ENCODE measurements at places on chromosomes 1 and 21.
A peak's percentile ranks its signal among the peaks of the same experiment; 100 is the strongest.

DNA sequence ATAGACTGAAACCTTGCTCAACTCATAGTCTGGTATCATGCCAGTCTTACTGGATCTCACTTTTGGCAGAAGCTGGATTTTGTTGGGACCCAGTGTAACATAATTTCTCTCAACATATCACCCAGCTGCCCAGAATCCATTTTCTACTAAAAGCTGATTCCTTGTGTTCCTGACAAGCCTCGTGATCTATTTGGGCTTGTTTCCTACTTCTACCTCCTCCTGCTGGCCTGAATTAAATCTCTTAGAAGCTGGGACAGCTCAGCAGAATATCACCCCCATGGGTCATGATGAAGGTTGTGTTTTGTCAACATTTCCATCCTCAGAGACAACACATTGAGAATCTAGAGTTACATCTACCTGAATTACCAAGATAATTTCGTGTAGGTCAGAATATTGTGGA, 7.7 kb downstream of the GOLT1A start:
- DNase-seq: no peak

DNA sequence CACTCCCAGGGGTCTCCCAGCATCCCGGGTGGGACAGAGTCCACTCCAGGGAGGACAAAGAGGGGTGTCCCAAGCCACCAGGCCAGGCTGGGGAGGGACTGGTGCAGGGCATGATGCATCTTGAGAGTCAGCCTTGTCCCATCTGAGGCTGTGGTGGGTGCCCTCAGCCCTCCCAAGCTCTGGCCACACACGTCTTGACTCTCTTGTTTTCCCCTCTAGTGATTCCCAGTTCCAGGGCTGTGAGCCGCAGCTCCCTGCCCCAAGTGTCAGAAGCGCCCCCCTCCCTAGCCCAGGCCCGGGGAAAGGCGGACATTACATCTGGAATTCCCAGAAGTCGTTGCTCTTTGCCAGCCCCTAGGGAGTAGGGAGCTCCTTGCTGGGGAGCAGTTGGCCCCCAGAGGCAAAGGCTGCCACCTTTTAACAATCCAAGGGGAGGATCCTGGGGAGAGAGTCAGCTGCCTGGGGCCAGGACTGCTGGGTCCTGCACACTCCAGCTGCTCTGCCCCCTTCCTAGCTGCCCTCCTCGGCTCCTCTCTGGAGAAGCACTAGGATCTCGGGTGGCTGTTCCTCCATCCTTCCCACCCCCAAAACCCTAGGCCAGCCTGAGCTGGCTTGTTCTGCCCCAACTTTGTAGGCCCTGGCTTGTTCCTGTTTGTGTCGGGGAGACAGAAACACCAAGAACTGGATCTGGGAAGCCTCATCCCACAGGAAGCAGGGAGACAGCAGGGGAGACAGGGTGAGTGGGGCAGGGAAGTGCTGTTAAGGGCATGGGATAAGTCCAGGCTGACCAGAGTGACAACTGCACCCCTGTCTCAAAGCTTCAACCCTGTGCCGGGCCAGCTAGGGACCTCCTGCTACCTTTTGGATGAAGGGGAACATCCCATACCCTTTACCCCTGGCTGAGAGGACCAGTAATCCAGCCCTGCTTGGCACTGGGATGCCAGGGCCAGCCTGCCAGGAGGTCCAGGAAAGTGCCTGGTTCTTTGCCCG, 3.2 kb upstream of the PTPN7 start:
- DNase-seq: no peak

DNA sequence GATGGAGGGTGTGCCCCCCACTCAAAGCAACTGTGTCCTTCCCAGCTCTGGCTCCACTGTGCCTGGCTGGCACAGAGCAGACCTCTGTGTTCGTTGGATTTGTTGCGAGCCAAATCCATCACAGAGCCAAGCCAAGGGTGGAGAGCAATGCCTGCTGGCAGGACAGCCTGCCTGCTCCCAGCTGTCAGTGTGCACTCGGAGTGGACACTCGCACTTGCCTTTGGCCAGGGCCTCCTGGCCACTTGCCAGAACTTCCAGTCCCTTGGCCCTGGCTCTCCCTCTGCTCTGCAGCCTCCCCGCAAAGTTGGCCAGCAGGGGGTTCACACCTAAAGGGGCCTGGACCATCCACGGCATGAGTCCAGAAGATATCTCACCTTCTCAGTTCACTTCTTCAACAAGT, 16.4 kb downstream of the HEYL start:
- DNase-seq: no peak

GRCh38 chr1:110084227-110085078, 14.0 kb upstream of the ALX3 start:
- peak; percentile 45 for DNase-seq

GRCh38 chr1:241608379-241609033, 31.7 kb downstream of the CHML start:
- DNase-seq: no peak

Measured in germinal center (tissue), 1 donor.